Breast epithelium (tissue), 4 donors: ENCODE measurements at places on chromosomes 6 and 20. TPM values are rescaled to one million over a fixed set of nuclear protein-coding genes. Genes with fewer than 3 reads are reported as not detected.

The ABHD16A gene
- total RNA-seq = 42.6 TPM

GRCh38 chr6:31969712-31970603, 2.0 kb downstream of the DXO start:
- H3K27ac ChIP-seq = peak overlapping the region; percentile 99
- H3K4me1 ChIP-seq = peaks cover 8% of the 10 kb centered on the region
- DNase-seq = no peak
- H3K36me3 ChIP-seq = no peaks in the 10 kb centered on the region

DNA sequence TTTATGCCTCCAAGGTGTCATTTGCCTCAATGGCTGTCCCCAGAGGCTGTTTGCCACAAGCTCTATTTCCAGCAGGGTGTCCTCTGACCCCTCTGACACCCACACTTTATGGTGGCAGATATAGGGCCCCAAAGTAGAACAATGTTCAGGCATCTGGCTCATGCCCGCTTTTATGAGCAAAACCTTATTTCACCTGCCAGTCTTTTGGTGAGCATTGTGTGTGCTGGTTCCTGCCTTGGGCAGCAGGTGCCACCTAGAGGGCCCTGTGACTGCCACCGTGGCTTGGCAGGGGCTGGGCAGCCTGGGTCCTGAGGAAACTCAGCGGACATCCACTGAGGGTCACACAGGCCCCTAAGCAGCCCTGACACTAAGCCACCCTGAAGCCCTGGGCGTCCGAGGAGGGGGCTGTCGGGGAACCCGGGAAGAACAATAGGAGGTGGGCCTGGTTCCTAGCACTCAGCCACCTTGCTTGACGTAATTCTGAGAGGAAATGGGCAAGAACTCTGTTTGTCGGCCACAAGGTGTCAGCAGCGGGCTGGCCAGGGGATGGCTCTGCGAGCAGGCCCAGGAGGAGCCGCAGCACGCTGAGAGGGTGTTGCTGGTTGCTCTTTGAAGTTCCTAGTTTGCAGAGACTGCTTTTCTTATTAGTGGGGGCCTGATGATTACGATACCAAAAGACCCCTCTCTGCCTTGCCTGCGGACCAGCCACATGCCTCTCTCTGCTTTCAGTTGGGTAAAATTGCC, 148.9 kb downstream of the SCML4 start:
- H3K27ac ChIP-seq = peak overlapping the region; percentile 29
- no peak overlapping the region for H3K4me3 ChIP-seq
- H3K27me3 ChIP-seq = no peaks in the 10 kb centered on the region
- H3K36me3 ChIP-seq = no peaks in the 10 kb centered on the region
- peaks cover 3% of the 10 kb centered on the region for H3K4me1 ChIP-seq

GRCh38 chr6:135215563-135215962, 34.5 kb downstream of the MYB start:
- no peaks in the 10 kb centered on the region for H3K4me1 ChIP-seq
- no peak for DNase-seq
- H3K4me3 ChIP-seq = no peak overlapping the region
- no peaks in the 10 kb centered on the region for H3K36me3 ChIP-seq

The CDK19 gene
- total RNA-seq = 17.9 TPM

The APOM gene
- total RNA-seq = 1.3 TPM

- no peaks in the 10 kb centered on the region for H3K36me3 ChIP-seq
- H3K4me3 ChIP-seq = no peak overlapping the region
- H3K4me1 ChIP-seq = no peaks in the 10 kb centered on the region
- H3K27me3 ChIP-seq = no peaks in the 10 kb centered on the region
- DNase-seq = no peak
- peak overlapping the region; percentile 40 for H3K27ac ChIP-seq
These were observed 84.1 kb downstream of the RNF217 start for GRCh38 chr6:125046107-125046925.

The PACRG gene
- 6.4 TPM for total RNA-seq

- no peaks in the 10 kb centered on the region for H3K4me1 ChIP-seq
- H3K27me3 ChIP-seq = peaks cover 4% of the 10 kb centered on the region
- no peak overlapping the region for H3K27ac ChIP-seq
- no peak for DNase-seq
These were observed 92.4 kb upstream of the MAFB start for GRCh38 chr20:40781327-40782042.

- H3K27ac ChIP-seq = no peak overlapping the region
- H3K4me1 ChIP-seq = no peaks in the 10 kb centered on the region
- H3K4me3 ChIP-seq = no peak overlapping the region
These were observed 32.5 kb upstream of the DLGAP4 start for GRCh38 chr20:36273414-36274180.

DNA sequence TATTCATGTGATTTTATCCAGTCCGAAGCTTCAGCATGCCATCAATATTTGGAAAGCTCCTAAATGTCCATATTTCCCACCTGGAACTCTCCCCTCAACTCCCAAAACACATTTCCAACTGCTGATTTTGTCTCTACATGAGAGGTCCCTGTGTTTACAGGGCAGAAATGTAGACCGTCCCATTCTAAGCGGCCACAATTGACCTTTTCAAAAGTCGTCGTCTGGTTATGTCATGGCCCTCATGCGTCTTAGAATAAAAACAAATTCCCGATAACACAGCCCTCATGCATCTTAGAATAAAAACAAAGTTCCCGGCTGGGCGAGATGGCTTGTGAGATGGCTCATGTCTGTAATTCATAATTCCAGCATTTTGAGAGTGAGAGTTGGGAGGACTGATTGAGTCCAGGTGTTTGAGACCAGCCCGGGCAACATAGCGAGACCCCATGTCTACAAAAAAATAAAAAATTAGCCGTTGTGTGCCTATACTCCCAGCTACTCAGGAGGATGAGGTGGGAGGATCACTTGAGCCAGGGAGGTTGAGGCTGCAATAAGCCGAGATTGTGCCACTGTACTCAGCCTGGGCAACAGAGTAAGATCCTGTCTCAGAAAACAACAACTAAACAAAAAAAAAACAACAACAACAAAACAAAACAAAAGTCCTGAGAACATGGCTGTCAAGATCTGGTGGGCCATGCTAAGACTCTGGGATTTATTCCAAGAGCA, 6.4 kb upstream of the ZNF217 start:
- H3K27me3 ChIP-seq = no peaks in the 10 kb centered on the region
- H3K36me3 ChIP-seq = no peaks in the 10 kb centered on the region
- no peaks in the 10 kb centered on the region for H3K4me1 ChIP-seq

The ITPA gene
- total RNA-seq = 39.1 TPM

- no peak for DNase-seq
- H3K4me3 ChIP-seq = no peak overlapping the region
- no peaks in the 10 kb centered on the region for H3K4me1 ChIP-seq
- H3K36me3 ChIP-seq = no peaks in the 10 kb centered on the region
- H3K27ac ChIP-seq = no peak overlapping the region
These were observed 556.9 kb downstream of the CD83 start for GRCh38 chr6:14674458-14674857.

GRCh38 chr6:137823826-137824555, 43.1 kb upstream of the TNFAIP3 start:
- DNase-seq = peak; percentile 42
- H3K27me3 ChIP-seq = no peaks in the 10 kb centered on the region
- H3K4me1 ChIP-seq = no peaks in the 10 kb centered on the region
- H3K27ac ChIP-seq = peak overlapping the region; percentile 8
- H3K4me3 ChIP-seq = no peak overlapping the region

The ADGB gene
- total RNA-seq = not detected

The PRKN gene
- total RNA-seq = 7.2 TPM

DNA sequence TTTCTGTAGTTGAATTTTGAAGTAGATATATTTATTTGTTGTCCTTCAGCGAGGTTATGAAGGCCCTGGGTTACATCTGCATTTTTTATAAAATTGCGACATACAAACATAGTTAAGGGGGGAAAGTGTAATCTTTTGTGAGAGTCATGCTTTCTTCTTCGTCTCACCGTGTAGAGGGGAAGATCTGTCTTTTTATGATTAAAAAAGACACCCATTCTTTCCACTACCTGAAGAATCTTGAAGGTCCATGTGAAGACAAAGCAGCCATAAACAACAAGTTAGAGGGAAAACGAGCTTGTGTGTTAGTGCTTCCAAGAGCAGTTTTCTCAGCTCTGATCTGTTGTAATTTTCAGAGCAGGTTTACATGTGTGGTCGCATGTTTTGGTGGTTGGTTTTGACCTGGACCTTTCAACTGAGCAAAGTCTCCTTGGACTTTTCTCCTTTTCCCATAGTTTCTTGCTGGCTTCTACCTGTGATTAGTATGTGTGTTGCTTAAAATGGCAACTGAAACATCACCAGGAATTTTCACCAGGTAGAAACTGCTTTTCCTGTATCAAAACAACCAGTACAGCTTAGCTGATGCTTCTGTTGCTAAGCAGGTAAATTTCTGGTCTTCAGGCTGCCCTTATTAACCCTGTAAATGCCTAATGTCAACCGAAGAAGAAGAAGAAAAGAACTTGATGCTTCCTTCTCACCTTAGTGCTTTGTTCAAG, 37.3 kb downstream of the RREB1 start:
- H3K27me3 ChIP-seq = no peaks in the 10 kb centered on the region
- no peak overlapping the region for H3K4me3 ChIP-seq
- H3K27ac ChIP-seq = peak overlapping the region; percentile 88
- DNase-seq = no peak
- H3K4me1 ChIP-seq = peaks cover 17% of the 10 kb centered on the region
- no peaks in the 10 kb centered on the region for H3K36me3 ChIP-seq

The PTPRA gene
- total RNA-seq = 96.0 TPM

DNA sequence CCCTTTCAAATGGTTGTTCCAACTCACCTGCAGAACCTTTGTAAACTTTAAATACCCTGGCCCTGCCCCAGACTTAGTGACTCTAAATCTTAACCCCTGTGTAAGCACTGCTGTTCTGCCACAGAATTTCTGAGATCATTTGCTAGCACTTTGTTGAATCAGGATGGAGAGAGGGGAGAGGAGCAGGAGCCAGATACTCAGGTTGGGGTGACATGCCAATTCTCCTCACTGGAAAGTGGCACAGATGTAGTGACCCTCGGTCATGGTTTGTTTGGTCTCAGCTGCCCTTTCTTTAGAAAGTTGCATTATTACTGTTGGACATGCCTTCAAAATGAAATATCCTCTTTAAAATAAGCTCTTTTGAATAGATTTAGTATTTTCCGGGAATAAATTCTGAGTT, 168.0 kb downstream of the ZFAND3 start:
- H3K36me3 ChIP-seq = no peaks in the 10 kb centered on the region
- no peak overlapping the region for H3K27ac ChIP-seq
- H3K4me1 ChIP-seq = no peaks in the 10 kb centered on the region
- no peak for DNase-seq

The WFDC10B gene
- total RNA-seq = not detected

GRCh38 chr6:314377-314776, 22.1 kb downstream of the DUSP22 start:
- H3K27ac ChIP-seq = no peak overlapping the region
- H3K4me1 ChIP-seq = no peaks in the 10 kb centered on the region
- no peak overlapping the region for H3K4me3 ChIP-seq
- H3K36me3 ChIP-seq = no peaks in the 10 kb centered on the region

- H3K4me3 ChIP-seq = no peak overlapping the region
- H3K36me3 ChIP-seq = no peaks in the 10 kb centered on the region
- no peak for DNase-seq
- H3K27me3 ChIP-seq = no peaks in the 10 kb centered on the region
- H3K27ac ChIP-seq = no peak overlapping the region
- H3K4me1 ChIP-seq = no peaks in the 10 kb centered on the region
These were observed 592.0 kb upstream of the ADGRB3 start for GRCh38 chr6:68043122-68043398.

- H3K4me3 ChIP-seq = no peak overlapping the region
- H3K27ac ChIP-seq = no peak overlapping the region
- H3K36me3 ChIP-seq = no peaks in the 10 kb centered on the region
- DNase-seq = no peak
- peaks cover 83% of the 10 kb centered on the region for H3K27me3 ChIP-seq
These were observed 207.2 kb upstream of the ZNF184 start for GRCh38 chr6:27679964-27680694.

The COX4I2 gene
- 5.3 TPM for total RNA-seq

- H3K4me3 ChIP-seq = no peak overlapping the region
- DNase-seq = peak; percentile 64
- H3K4me1 ChIP-seq = peaks cover 11% of the 10 kb centered on the region
- no peaks in the 10 kb centered on the region for H3K27me3 ChIP-seq
- no peaks in the 10 kb centered on the region for H3K36me3 ChIP-seq
These were observed 40.3 kb downstream of the PLCG1 start for GRCh38 chr20:41177636-41178035.

The RPS6KA2 gene
- total RNA-seq = 56.4 TPM

DNA sequence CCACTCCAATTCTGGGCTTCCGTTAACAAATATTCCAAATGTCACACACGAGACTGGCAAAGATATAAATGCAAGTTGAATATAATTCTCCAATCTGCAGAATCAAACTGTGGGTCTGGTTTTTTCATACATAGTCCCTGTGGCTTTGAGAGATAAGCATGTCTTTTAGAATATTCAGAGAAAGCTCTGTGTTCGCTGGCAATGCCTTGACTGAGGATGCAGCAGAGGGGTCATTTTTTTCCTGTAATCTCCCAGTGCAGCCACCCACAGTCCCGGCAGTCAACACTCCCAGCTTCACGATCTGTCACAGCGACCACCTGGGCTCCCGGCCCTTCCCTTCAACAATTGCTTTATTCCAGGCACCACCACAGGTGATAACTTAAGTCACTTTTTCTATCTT, 30.5 kb downstream of the MUC22 start:
- no peaks in the 10 kb centered on the region for H3K36me3 ChIP-seq
- no peaks in the 10 kb centered on the region for H3K27me3 ChIP-seq
- H3K27ac ChIP-seq = no peak overlapping the region

The SRSF12 gene
- 1.8 TPM for total RNA-seq

DNA sequence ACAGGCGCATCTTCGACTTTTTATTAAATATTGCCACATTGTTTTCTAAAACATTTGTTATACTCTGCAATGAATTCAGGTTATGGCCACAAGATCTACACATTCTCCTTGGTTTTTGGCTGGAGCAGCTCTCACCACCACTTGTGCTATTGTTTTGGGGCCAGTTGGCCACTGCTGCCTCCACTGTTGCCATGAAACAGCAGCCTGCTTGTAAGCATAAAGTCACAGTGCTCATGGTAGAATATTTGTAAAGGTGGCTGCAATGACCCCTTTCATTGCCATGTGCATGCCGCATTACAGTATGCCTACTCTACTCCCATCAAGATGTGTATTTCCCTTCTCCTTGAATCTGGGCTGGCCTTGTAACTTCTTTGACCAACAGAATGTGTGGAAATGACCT, 141.4 kb downstream of the SCML4 start:
- H3K36me3 ChIP-seq = no peaks in the 10 kb centered on the region
- no peaks in the 10 kb centered on the region for H3K4me1 ChIP-seq
- no peaks in the 10 kb centered on the region for H3K27me3 ChIP-seq
- DNase-seq = no peak
- H3K27ac ChIP-seq = no peak overlapping the region

- DNase-seq = no peak
- H3K36me3 ChIP-seq = no peaks in the 10 kb centered on the region
- no peaks in the 10 kb centered on the region for H3K27me3 ChIP-seq
- H3K4me3 ChIP-seq = no peak overlapping the region
- no peak overlapping the region for H3K27ac ChIP-seq
- no peaks in the 10 kb centered on the region for H3K4me1 ChIP-seq
These were observed 43.1 kb downstream of the TM9SF4 start for GRCh38 chr20:32152421-32153155.

- H3K27ac ChIP-seq = no peak overlapping the region
- H3K4me1 ChIP-seq = peaks cover 5% of the 10 kb centered on the region
- H3K27me3 ChIP-seq = no peaks in the 10 kb centered on the region
- DNase-seq = no peak
- H3K4me3 ChIP-seq = no peak overlapping the region
These were observed 147.6 kb upstream of the TAB2 start for GRCh38 chr6:149169761-149170511.
